Activated CD8-positive, alpha-beta memory T cell treated with anti-CD3 and anti-CD28 coated beads, Interleukin-2, amount 50 U/mL, for 48 hours (primary cell): ENCODE measurements at places on chromosomes 7 and 10.
A peak's percentile ranks its signal among the peaks of the same experiment; 100 is the strongest.

DNA sequence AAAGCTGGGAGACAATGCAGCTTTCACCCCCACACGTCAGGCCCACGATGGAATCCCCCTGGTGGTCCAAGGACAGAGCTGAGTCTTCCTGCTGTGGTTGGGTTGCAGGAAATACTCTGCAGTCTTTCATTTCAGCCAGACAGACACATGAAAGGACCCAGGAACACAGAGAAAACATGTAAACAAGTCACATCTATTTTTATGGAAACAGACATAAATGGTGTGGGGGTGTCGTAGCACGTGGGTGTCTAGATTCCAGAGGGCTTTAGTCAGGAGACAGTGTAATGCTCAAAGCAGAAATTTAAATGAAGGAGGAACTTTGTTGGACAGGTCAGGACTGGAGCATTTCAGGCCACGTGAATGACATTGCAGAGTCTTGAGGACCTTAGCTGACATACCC, 444.6 kb downstream of the SUGCT start:
- DNase-seq = no peak

- DNase-seq = no peak
These were observed 15.7 kb upstream of the ZNF862 start for GRCh38 chr7:149822353-149822943.

- no peak for DNase-seq
These were observed 7.8 kb upstream of the GLI3 start for GRCh38 chr7:42244828-42245227.

DNA sequence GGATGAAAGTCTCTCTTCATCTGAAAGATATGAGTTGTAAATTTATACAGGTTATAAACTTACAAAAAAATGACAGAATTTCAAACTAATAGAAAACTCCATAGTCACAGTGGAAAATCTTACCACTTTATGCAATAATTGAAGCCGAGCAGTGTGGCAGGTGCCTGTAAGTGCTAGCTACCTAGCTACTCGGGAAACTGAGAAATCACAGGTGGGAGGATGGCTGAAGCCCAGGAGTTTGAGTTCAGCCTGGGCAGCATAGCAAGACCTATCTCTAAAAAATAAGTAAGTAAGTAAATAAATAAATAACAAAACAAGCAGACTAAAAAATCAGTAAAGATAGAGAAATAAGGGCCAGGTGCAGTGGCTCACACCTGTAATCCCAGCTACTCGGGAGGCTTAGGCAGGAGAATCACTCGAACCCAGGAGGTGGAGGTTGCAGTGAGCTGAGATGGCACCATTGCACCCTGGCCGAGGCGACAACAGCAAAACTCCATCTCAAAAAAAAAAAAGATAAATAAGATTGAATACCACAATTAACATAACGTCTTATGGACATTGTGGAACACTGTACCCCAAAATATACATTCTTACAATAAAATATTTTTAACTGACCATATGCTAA, 61.9 kb downstream of the TRIM24 start:
- no peak for DNase-seq

- no peak for DNase-seq
These were observed 197.5 kb downstream of the MALRD1 start for GRCh38 chr10:19245889-19246752.

DNA sequence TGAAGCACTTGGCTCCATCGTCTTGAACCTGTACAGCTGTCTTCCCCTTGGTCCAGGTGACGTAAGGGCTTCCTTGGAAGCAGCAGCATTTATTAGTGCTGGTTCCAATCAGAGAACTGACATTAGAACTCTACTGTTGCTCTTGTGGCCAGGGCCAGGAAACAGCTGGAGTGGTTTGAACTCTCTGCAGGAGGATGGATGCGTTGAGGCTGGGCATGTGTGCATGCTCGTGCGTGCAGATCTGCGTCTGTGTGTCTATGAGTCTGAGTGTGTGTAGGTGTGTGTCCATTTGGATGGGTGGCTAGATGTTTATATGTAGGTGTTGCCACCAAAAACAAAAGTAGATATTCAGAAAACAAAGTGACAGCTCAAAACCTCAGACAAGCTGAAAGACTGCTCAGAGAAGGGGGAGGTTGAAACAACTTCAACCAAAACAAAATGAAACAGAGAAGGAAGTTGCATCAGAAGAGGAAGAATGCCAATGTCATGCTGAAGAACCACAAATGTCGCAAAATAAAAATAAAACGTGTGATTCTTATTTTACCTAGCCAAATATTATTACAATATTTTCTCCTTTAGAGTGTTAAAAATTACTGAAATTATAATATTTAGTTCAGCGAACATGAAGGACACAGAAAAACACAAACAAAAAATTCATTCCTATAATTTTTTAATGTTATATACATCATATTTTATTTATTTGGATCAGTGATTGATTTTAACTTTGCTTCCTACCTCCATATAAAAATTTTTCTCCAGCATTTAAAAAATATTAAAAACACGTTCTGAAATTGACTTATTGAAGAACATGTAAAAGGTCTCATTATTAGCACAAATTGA, 96.1 kb upstream of the MKLN1 start:
- peak; percentile 78 for DNase-seq

GRCh38 chr10:21810582-21811244, 192.8 kb downstream of the DNAJC1 start:
- DNase-seq = no peak
